ENCODE measurements at places on chromosomes 5 and 9. TPM values are rescaled to one million over a fixed set of nuclear protein-coding genes. Genes with fewer than 3 reads are reported as not detected.

SLC36A3 gene
- total RNA-seq: not detected

SLC6A18 gene
- not detected for total RNA-seq

EDIL3 gene
- 3.7 TPM for total RNA-seq

PCDHGB1 gene
- 1.3 TPM for total RNA-seq

PCDHA8 gene
- 0.19 TPM for total RNA-seq

- DNase-seq: no peak
These were observed 31.1 kb downstream of the OR2K2 start for GRCh38 chr9:111298731-111299598.

DNA sequence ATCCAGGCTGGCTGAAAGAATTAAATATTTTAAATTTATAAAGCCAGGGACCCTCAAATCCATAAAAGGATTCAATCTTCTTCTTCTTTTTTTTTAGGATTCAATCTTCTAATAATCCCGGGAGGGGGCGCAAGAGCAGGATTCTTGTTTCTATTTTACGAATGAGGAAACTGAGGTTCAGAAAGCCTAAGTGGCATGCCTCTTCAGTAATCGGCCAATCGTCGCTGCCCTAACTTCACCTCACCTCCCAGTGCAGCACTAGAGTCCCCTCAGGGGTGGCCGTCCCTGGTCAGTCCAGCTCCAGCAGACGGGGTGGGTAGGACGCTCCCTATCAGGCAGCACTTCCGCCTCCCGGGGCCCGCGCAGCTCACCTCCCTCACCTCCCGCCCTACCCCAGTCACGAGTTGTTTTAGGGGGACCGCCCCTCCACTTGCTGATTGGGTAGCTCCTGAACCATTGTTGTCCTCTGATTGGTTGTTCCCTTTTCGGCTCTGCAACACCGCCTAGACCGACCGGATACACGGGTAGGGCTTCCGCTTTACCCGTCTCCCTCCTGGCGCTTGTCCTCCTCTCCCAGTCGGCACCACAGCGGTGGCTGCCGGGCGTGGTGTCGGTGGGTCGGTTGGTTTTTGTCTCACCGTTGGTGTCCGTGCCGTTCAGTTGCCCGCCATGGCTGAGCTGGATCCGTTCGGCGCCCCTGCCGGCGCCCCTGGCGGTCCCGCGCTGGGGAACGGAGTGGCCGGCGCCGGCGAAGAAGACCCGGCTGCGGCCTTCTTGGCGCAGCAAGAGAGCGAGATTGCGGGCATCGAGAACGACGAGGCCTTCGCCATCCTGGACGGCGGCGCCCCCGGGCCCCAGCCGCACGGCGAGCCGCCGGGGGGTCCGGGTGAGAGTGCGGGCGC lies at the start of gene CLTA:
TSS of gene CLTA (plus strand) at position 534 of the 902 bp plus-strand sequence. CDS start at position 670, 136 bp downstream.
- peak; percentile 96 for DNase-seq

GRCh38 chr9:22165144-22165543 lies 156.0 kb upstream of the CDKN2B start:
- no peak for DNase-seq

DNA sequence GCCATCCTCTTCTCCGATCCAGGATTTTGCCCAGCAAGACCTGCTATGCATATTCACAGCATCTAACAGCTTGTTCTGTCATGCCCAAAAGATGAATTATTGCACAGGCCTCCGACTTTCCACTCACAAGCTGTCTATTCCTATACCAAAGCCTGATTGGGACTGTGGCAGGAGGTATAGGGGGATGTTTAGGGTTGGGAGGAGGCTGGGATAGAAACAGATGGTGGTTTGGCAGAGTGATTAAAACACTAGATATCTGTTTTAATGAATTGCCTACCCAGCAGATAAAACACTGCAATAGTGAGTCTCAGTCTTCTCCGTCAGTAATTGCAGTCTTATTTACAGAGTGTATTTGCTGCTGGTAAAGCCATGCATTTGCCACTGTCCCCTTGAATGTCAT lies 215.3 kb downstream of the TLR4 start:
- no peak for DNase-seq

- no peak for DNase-seq
These were observed 42.3 kb upstream of the DMAC1 start for GRCh38 chr9:7841831-7842230.

GRCh38 chr9:130872912-130873503 lies 23.6 kb downstream of the QRFP start:
- no peak for DNase-seq

- DNase-seq: no peak
These were observed 146.4 kb downstream of the FBXL7 start for GRCh38 chr5:15646371-15646770.

DNA sequence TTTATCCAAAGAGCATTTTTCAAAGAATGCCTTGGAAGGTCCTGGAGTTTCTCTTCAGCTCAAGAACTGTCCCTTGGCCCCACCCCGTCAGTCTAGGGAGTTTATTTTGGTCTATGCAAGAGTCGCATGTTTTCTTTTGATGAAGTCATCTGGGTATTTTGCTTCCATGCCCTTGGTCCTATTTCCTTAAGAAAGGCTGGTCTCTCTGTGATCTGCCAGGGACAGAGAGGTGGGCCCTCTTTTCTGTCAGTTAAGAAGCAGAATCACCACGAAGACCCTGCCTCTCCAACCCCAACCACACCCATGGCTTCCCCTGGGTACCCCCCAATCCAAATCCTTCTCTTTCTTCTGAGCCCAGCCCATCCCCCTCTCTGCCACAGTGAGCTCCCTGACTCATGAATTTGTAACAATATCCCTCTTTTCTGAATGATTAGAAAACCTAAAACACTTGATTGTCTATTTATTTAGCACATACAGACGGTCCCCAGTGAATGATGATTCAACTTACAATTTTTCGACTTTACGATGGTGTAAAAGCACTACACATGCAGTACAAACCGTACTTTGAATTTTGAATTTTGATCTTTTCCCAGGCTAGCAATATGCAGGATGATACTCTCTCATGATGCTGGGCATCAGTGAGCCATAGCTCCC lies 163.5 kb upstream of the ADRA1B start:
- no peak for DNase-seq

- no peak for DNase-seq
These were observed 45.9 kb upstream of the MTMR12 start for GRCh38 chr5:32358611-32359010.
